Motor neuron (in vitro differentiated cells): ENCODE measurements at places on chromosomes 11 and 22.

GRCh38 chr11:14861680-14862079 lies 30.4 kb downstream of the CYP2R1 start:
- ATAC-seq = no peak

GRCh38 chr22:50436841-50437341 lies 37.9 kb downstream of the SBF1 start:
- ATAC-seq = no peak

DNA sequence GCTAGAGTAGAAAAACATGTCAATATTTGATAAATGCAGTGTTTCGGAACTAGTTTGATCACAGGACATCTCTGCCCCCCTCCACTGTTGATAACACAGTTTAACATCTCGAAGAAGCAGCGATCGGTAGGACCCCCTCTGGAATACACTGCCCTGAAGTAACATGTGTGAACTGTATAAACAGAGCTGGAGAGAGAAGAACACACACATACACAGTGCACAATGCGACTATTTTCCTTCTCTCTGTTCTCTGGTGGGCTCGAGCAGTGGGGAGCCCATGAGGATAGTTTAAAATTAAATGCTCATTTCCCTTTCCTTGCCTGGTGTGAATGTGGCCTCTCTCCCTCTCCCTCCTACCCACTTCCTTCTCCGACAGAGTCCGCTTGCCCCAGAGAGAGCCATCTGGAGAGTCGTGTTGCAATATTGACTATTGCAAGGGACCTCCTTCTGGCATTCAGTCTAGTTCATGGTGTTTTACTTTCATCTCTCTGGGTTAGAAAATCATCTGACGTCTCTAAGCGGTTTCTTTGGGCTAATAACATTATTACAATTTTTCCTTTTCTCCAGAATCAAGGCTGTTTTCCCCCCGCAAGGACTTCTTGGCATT lies 51.6 kb upstream of the BARX2 start:
- no peak for ATAC-seq

- no peak for ATAC-seq
These were observed 14.6 kb downstream of the ENDOD1 start for GRCh38 chr11:95104121-95104830.

DNA sequence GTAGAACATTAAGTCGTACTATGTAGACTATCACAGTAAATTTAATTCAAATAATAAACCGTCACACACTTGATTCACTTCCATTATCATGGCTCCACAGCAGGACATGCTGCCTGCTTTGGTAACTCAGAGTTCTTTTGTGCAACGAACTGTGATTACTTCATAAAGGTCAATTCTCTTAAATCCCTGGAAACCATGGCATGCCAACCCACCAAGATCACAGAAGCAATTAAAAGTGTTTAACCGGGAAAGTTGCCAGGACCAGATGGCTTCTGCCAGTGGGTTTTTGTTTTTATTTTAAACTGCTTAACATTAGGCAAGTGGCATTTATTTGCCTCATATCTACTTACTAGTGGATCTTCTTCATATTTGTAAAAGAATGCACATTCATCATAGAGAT lies 1162.1 kb downstream of the DLG2 start:
- ATAC-seq = no peak

GRCh38 chr11:34757026-34757451 lies 136.1 kb downstream of the EHF start:
- no peak for ATAC-seq

DNA sequence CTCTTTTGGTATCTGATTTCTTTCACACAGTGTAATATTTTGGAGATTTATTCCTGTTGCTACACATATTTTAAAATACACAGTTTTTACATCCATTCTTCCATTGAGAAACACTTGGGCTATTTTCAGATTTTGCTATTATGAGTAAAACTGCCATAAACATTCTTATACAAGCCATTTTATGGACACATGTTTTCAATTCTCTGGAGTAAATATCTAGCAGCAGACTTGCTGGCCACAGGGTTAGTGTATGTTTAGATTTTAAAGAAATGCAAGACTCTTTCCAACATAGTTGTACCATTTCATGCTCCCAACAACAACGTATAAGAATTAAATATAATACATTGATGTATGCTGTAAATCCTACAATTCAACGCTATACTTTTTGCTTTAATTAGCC lies 360.8 kb upstream of the PITPNB start:
- no peak for ATAC-seq

GRCh38 chr22:19905347-19906276 lies 36.0 kb upstream of the COMT start:
- ATAC-seq = no peak

DNA sequence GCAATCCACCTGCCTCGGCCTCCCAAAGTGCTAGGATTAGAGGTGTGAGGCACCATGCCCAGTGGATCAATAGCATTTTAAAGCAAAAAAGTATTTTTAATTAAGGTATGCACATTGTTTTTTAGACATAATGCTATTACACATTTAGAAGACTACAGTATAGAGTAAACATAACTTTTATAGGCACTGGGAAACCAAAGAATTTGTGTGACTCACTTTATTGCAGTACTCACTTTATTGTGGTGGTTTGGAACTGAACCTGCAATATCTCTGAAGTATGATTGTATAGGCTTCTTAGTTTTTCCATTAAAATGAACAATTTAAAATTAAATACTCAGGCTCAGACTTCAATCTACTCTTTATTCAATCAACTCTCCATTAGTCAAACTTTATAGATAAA lies 17.5 kb upstream of the CD3E start:
- no peak for ATAC-seq
